Sciatic nerve (tissue), 2 donors: ENCODE measurements at places on chromosomes 5 and 9. TPM values are rescaled to one million over a fixed set of nuclear protein-coding genes. Genes with fewer than 3 reads are reported as not detected.
A peak's percentile ranks its signal among the peaks of the same experiment; 100 is the strongest.

DNA sequence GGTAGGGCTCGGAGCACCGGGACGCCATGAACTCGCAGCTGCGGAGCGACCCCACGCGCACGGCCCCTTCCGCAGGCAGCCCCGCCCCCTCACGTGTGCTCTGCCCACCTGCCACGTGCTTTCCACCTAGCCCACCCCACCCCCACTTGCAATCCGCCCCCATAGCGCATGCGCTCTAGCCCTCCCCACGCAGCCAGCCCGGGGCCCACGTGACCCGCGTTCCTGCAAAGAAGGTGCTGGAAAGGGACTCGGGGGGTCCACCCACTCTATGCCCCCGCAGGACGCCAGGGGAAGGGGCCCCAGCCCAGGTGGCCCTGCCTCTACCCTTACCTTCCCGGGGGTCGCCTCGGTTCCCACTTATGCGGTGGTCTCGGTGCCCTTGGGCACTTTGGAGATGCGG lies at the start of gene SOHLH1:
Gene SOHLH1, minus strand, starts transcription at position 42 of the 400 bp plus-strand sequence. Its CDS starts 14 bp downstream, at position 28.
- DNase-seq: no peak

DNA sequence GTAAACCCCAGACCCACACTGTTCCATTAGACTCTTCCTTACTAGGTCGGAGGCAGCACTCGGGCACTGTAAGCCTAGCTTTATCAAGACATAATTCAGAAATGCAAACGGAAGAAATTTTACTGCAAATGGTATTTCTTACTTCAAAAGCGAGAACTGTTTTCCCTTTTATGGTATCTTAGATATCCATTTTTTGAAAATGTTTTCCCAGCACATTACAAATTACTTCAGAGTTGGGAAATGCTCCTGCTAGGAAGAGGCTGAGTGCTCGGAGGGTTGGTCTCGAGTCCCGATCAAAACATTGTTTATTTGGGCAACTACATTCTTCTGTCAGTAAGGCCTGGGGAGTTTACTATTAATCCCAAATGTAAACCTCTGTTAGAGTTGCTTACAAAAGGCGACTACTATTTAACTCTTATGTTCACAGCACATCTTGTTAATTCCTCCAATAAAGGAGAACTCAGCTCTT lies 332.9 kb downstream of the CWC27 start:
- DNase-seq: no peak

- no peak for DNase-seq
These were observed 296.5 kb upstream of the ITGA1 start for GRCh38 chr5:52491071-52491787.

DNA sequence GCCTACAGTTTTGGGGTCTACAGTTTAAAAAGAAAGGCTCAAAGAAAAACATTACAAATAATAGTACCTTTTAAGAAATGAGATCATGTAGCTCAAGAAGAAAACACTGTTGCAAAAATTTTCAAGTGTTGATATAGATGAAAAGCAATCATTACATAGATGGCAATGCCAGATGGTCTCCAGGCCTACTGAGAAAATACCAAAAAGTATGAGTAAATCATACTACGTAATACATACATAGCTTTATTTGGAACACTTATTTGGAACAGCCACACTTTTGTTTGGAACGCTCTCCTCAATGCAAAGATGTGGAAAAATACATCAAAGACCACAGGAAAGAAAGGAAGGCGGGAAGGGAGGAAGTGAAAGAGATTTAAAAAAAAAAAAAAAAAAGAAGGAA lies 44.1 kb downstream of the MARCHF11 start:
- no peak for DNase-seq

- no peak for DNase-seq
These were observed 18.8 kb downstream of the SMIM32 start for GRCh38 chr5:136174021-136174659.

DNA sequence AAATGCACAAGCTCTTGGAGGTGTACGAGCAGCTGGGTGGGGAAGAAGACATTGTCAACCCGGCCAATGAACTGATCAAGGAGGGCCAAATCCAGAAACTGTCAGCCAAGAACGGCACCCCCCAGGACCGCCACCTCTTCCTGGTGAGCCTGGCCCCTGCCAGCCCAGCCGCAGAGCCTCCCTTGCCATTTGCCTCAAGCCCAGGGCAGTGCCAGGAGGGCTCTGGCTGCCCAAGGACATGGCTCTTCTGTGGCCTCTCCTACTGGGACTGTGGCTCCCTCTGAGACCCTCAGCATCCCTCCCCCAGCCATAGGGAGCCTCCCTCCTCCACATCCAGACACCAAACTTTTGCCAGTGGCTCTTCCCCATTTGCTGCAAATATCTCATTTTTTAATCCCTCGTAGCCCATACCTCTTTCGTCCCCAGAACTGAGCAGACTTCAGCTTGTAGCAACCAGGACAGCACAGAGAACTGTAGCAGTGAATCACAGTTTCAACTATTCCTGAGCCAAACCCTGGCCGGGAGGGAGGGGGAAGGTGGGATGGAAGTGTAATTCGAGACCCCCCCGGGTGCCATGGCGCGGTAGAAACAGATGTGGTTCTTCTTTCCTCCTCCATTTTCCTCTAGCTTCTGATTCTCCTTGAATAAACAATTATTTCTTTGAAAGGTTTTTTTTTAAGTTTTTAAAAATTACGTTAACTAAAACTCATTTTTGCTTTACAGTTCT lies 44.5 kb upstream of the SUSD3 start:
- DNase-seq: peak; percentile 19

- DNase-seq: no peak
These were observed 35.1 kb downstream of the CDH10 start for GRCh38 chr5:24609706-24610105.

- DNase-seq: no peak
These were observed 1.1 kb downstream of the NTNG2 start for GRCh38 chr9:132162764-132163456.

GRCh38 chr9:71767776-71768321 lies 464 bp downstream of the CEMIP2 start:
- DNase-seq: peak; percentile 67

GRCh38 chr5:119229950-119230349 lies 125.9 kb upstream of the TNFAIP8 start:
- DNase-seq: no peak

- DNase-seq: no peak
These were observed 127.2 kb downstream of the CTNND2 start for GRCh38 chr5:11777096-11777495.

FOXD4L5 gene
- 0.27 TPM for total RNA-seq

- DNase-seq: no peak
These were observed 488 bp downstream of the SKIC3 start for GRCh38 chr5:95554331-95554646.

DMRT3 gene
- 0.40 TPM for total RNA-seq

ADAMTS12 gene
- total RNA-seq: 6.9 TPM

GRCh38 chr9:134403292-134403681 lies 77.0 kb downstream of the RXRA start:
- no peak for DNase-seq

- DNase-seq: no peak
These were observed 436.0 kb downstream of the TMEM38B start for GRCh38 chr9:106130374-106130773.

GRCh38 chr5:32686799-32687498 lies 24.2 kb upstream of the NPR3 start:
- no peak for DNase-seq

TAF1L gene
- not detected for total RNA-seq

SLCO6A1 gene
- total RNA-seq: not detected

- DNase-seq: no peak
These were observed 36.5 kb upstream of the IRX4 start for GRCh38 chr5:1919209-1919566.

- no peak for DNase-seq
These were observed 178.4 kb downstream of the PAX5 start for GRCh38 chr9:36855448-36856315.

- no peak for DNase-seq
These were observed 513.9 kb downstream of the DIRAS2 start for GRCh38 chr9:90128587-90129190.

DNA sequence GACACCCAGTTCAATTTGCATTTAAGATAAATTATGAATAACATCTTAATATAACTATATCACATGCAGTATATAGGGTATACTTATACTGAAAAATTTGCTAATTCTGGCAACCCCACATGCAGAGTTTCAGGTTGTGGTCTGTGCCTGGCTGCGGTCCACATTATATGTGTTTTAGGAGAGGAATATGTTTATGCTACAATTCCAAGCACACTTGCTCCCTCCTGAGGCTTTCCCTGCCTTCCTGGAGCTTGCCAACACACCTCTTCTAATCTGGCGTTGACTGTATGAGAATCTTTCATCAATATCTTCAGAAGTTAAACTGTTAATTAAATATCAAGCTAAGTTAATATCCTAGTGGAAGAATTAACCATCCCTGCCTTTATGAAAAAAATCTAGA lies 45.2 kb downstream of the SEMA5A start:
- no peak for DNase-seq

PDE6A gene
- not detected for total RNA-seq

- no peak for DNase-seq
These were observed 1057.3 kb downstream of the TLE1 start for GRCh38 chr9:80632041-80632440.

DNA sequence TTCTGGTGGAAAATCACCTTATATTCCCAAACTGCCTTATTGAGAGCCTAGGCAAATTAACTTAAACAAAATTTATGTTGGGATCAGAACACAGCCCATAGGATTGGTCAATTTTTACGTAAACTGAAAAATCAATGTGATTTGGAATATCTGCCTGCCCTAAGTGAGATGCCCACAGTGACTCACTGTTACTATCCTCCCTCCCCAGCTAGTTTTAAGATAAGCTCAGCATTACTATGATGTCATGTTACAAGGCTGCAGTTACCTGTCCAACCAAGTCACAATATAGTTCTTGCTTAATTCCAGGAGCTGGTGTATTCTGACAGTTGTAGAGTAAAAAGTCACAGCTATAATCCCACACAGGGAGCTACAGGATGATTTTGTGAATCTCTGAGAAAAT lies 23.1 kb downstream of the SKP1 start:
- no peak for DNase-seq

GPR151 gene
- not detected for total RNA-seq

- DNase-seq: no peak
These were observed 3.5 kb upstream of the PRDM12 start for GRCh38 chr9:130660683-130661450.

GRCh38 chr5:151238303-151238741 lies 14.4 kb upstream of the CCDC69 start:
- no peak for DNase-seq

DNA sequence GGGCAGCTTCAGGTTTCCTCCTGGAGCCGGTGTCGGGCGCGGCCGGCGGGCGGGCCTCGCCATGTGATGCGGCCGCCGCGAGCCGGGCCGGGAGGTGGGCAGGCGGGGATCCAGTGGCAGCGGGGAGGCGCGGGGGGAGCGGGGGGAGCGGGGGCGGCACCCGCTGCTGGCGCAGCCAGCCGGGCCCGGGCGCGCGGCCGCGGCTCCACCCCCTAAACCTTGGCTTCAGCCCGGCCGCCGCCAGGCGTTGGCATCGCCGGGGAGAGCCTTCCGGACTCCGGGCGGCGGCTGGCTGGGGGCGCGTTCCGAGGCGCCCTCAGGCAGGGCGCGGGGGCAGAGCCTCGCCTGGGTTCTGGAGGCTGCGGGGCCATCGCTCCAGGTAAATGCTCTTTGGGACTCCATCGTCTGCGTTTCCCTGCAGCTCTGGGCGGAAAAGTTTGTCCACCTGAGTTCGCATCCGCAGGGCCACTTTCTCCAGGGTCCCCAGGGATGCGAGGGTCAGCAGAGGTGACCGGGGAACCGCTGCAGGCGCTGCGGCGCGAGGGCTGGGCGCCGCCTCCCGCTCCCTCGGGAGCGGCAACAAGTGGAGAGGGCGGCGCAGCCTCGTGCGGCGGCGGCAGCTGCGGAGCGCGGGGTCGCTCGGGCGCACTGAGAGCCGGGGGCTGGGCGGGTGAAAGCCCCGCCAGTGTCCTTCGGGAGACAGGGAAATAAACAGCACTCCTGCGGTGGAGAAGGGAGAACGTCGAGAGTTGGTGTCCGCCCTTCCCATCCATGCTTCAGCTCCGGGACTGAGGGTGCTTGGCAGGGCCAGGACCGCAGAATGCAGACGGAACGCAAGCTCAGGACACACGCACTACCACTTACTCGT lies at the start of gene ARHGEF28:
Gene ARHGEF28, plus strand, starts transcription at position 253 of the 868 bp plus-strand sequence. CDS start 58,656 bp downstream, outside the sequence.
- DNase-seq: peak; percentile 79

DNA sequence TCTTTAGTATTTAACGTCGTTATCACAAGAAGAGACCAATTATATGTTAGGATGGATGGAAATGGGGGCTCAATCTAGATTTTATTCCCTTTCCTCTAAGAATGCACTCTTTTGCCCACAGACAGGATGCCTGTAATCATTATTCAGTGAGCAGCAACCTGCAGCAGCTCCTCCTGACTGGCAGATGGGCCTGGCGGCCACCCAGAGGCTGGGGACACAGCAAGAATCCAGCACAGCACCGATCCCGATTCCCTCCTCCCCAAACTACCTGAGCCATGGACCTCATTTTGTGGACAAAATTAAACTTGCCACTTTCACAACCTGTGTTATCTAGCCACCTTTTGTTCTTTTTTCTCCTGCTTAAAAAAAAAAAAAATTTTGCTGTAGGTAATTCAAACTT lies 101.0 kb downstream of the USP20 start:
- no peak for DNase-seq

DNA sequence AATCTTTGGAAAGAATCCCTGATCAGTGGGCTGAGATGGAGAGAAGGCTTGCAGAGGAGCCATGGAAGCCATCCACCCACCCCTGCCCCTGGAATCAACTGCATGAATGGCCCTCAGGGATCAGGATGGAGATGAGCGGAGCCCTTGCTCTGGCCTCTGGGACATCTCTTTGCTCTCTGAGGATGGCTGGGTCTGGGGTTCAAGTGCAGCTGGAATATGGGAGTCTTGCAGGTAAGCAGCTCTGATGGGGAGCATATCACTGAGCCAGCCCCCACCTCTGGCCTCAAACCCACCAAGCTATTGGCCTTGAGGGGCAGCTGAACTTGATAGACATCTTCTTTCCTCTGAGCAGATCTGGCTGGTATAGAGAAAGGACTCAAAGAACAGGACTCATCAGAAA lies 76.1 kb downstream of the C5orf15 start:
- DNase-seq: no peak

DNA sequence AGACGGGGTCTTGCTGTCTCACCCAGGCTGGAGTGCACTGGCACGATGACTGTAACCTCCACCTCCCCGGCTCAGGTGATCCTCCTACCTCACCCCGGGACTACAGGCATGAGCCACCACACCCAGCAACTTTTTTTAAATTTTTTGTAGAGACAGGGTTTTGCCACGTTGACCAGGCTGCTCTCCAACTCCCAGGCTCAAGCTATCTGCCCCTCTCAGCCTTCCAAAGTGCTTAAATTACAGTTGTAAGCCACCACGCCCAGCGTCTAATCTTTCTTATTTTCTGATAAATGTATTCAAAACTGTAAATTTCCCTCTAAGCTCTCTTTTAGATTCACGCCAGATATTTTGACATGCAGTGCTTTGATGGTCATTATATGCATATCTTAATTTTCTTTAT lies 10.3 kb downstream of the FRRS1L start:
- no peak for DNase-seq

- DNase-seq: no peak
These were observed 315.4 kb upstream of the ADCY2 start for GRCh38 chr5:7080501-7080900.

GRCh38 chr9:95048225-95049087 lies 269.1 kb downstream of the FANCC start:
- DNase-seq: peak; percentile 80

PFN3 gene
- not detected for total RNA-seq
